ENCODE measurements at places on chromosomes 12 and 14.

DNA sequence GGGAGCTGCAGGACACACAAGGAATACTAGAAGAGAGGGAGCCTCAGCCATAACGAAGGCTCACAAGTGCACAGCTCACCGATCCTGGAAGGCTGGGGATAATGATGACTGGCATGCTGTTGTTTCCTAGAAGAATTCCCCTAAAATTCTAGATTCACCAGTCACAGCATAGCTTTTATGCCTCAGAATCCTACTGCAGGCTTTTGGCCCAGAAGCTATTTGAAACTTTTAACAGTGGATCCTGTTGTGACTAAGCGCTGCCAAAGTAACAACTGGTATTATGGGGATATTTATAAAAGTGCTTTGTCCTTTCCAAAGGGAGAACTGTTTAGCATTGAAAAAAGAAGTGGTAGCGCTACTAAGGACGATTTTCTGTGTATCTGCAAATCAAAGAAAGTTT, 214.1 kb upstream of the PELI2 start:
- no peak for DNase-seq

- no peak for DNase-seq
Observed at GRCh38 chr12:12305568-12306300, 38.9 kb upstream of the LRP6 start.

- DNase-seq: no peak
Observed at GRCh38 chr14:93263416-93263815, 56.4 kb downstream of the UBR7 start.

- no peak for DNase-seq
Observed at GRCh38 chr12:78081590-78082314, 251.1 kb downstream of the NAV3 start.

DNA sequence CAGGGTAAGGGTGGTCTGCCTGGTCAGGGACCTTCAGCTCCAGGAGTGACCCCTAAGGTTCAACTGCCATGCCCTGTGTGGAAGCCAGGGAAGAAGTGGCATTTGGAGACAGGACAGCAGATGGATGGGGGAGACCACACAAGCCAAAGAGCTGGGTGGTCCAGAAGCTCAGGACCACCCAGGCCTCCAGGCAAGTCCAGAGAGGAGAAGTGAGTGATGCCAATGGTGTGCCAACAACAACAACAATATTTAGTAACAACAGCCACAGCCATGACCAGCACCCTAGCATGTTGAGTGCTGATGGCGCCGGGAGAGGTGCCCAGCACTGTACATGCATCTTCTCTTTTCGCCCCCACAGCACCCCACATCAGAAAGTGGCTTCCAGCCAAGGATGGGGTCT, 113.7 kb downstream of the ESRRB start:
- DNase-seq: no peak

DNA sequence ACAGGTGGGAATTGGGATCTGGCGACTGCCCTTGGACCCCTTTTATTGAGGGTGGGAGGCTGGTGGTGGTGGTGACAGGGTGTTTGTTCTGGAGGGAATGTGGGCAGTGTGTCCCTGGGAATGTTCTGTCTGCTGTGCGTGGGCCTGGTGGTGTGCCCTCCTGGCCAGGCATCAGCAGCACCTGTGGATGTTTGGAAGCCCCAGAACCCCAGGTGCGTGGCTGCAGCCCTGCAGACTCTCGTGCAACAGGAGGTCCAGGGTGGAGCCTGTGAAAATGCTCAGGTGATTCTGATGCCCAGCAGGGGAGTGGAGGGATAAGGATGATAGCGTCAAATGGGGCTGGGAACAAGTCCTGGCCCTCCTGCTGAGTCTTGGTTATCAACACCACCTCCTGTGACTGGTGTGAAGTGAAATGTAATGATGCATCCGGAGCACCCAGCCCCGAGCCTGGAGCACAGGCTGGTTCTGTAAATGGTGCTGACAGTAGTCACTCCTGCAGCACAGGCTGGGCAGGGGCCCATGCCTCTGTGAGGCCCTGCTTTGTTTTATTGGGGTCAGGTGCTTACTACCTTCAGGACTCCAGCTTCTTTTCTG, 176.6 kb downstream of the TSPAN9 start:
- DNase-seq: no peak

DNA sequence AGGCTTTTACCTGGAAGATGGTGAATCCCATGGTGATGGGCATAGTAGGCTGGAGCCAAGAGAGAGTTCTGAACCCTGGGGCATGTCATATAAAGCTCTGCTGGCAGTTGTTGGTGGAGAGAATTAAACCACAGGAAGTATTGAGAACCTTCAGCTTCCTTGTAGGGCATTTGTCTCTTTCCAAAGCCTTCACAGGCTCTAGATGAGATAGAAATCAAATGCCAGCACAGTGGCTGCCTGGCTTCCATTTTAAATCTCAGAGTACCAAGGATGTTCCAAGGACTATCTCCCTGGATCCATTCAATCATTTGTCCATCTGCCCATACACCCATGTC, 369.6 kb downstream of the DPF3 start:
- no peak for DNase-seq

- no peak for DNase-seq
Observed at GRCh38 chr12:51225771-51226170, 7.9 kb upstream of the POU6F1 start.

DNA sequence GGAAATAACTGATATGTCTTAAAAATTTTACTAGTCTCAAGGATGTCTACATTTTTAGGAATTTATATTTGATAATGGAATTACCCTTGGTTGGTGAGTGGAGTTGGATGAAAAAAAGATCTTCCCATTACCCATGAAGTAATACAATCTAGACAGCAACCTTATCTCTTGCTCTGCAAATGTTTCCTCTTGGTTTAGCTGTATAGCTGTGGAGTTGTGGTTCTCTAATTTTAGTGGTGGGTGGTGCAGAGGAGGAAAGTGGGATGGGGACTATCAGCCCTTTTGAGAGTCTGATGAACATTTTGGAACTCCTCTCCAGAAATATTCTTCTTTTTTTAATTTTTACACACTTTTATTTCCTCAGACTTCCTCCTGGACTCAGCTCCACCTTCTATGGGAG, 17.1 kb downstream of the SPX start:
- no peak for DNase-seq

DNA sequence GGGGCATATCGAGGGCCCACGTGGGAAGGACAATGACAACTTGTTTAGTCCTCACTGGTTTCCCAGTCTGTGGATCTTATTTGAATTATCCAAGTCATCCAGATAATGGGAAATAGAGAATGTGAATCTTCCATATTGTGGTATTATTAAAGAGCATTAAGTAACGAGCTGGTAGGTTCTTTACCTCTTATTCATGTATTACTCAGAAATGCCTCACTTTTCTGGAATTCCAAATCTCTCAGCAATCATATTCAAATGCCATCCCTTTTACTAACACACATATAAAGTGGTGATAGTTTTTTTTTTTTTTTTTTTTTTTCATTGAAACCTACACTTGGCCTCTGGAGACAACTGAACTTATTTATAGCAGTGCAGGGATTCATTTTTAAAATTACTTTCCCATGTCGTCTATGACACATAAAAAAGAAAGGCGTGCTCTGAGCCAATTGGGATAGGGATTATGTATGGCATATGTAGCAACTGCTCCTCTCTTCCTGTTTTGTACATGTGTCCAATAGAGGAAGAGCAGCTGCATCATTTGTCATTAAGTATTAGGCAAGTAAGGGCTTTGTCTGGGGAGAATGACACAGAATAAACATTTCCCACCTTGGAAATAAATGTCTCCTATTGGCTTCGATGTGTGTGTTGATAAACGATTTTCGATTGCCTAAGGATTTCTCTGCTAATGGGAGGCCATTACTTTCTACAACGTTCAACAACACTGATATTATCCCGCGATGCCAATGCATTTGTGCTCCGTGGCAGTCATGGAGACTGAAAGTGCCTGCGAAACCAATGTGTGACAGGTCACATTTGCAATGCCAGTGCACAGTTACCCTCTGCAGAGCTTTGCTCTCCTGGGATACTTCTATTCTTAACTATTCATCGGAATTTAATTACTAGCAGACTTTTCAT, 78.6 kb upstream of the IFNG-AS1 start:
- DNase-seq: no peak

- no peak for DNase-seq
Observed at GRCh38 chr12:63480186-63480585, 188.1 kb downstream of the DPY19L2 start.

- no peak for DNase-seq
Observed at GRCh38 chr14:35365130-35366055, 39.2 kb downstream of the NFKBIA start.

DNA sequence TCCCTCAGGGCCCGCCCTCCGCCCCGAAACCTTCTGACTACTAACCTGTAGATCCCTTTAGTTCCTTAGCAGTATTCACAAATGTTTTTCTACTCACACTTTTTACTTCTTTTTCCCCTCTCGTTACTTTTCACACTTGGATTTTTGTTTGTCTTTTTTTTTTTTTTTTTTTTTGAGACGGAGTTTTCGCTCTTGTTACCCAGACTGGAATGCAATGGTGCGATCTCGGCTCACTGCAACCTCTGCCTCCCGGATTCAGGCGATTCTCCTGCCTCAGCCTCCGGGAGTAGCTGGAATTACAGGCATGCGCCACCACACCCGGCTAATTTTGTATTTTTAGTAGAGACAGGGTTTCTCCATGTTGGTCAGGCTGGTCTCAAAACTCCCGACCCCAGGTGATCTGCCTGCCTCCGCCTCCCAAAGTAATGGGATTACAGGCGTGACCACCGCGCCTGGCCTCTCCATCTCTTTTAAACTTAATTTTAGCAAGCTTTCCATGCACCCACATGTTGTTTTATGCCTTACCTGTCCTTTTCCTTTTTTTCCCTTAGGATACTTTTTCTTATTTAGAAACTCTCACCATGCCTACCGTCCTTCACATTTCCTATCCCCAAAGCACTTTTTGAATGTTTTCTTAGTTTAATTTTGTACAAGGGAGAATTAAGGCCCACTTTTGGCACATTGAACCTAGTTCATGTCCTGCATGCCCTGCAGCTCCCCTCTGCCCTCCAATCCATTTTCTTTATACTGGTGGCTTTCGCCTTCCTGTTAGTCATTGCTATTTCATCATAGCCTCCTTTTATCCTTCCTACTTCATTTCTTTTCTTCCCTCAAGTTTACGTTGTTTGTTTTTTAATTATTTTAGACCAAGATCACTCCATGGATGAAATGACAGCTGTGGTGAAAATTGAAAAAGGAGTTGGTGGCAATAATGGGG, 1.1 kb downstream of the SP1 start:
- DNase-seq: no peak

DNA sequence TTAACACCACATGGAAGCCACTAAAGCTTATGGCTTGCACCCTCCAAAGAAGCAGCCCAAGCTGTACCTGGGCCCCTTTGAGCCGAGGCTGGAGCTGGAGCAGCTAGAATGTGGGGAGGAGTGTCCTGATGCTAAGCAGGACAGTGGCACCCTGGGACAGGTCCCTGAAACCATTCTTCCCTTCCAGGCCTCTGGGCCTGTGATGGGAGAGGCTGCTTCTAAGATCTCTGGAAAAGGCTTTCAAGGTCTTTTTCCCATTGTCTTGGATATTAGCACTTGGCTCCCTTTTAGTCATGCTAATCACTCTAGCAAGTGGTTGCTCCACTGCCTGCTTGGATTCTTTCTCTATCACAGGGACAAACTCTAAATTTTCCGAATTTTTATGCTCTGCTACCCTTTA, 40.9 kb downstream of the OSBPL8 start:
- no peak for DNase-seq

DNA sequence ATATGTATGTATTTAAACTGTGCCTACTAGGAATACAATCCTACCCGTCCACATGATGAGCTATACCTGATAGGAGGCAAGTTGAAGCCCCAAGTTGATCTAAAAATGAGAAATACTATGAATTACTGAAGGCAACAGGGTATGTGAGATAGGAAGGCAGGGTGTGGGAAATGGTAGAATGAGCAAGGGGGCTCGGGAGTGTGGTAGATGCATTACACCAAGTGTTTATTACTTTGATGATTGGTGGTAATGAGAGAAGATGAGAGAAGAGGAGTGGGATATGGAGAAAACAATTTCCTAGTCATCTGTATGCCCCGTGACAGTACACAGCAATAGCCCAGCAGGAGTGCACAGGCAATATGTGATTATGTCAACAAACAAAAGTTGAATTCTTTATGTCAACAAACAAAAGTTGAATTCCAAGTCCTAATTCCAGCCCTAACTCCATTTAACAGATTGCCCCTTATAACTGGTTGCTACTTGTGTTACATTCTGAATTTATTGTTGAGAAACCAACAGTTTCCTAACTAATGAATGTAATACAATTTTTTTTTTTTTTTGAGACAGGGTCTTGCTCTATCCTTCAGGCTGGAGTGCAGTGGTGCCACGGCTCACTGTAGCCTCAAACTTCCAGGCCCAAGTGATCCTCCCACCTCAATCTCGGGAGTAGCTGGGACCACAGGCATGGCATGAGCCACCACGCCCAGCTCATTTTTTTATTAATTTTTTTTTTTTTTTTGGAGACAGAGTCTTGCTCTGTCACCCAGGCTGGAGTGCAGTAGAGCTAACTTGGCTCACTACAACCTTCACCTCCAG, 2.5 kb downstream of the LPCAT3 start:
- DNase-seq: no peak

DNA sequence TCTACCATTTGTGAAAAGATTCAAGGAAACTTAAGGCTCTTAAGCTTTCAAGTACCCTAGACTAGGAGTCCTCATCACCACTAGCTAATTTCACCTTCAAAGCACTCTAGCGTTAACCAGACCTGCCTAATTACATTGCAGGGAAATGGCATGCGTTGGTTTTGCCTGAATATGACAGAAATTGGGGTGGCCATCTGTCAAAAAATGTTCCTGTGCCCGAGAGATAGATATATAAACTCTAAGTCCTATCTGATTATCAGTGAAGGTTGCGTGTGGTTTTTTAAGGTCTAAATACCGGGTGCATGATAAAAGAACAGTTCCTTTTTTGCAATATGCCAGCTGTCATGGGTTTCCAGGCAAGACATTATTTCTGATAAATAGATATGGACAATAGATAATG, 48.3 kb downstream of the SPRING1 start:
- no peak for DNase-seq

GRCh38 chr14:67636361-67636919, 16.7 kb downstream of the ARG2 start:
- no peak for DNase-seq

DNA sequence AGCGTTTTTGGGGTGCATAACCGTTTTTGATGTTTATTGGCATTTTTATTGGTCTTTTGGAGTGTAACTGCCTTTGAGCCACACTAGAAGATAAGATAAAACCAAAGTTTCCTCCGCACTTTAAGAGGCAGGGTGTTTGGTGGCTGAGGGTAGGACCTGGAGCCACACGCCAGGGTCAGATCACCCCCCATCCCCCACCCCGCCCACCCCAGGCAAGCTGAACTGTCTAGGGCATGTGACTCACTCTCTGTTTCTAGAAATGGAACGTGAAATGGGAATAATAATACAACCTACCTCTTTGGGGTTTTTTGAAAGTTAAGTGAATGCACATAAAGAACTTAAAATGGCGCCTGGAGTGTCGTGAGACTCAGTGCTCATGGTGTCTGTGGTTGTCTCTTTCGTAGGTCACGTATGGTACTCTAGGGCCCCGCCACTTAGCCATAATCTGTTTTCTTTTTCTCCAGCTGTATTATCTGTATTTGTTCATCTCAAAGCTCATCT, 56.0 kb downstream of the PPP2R5C start:
- DNase-seq: no peak

Data from NCI-H1436 treated with DMSO at 0.1 percent for 48 hours (cell line).